ENCODE measurements at places on chromosomes 16 and 17.

DNA sequence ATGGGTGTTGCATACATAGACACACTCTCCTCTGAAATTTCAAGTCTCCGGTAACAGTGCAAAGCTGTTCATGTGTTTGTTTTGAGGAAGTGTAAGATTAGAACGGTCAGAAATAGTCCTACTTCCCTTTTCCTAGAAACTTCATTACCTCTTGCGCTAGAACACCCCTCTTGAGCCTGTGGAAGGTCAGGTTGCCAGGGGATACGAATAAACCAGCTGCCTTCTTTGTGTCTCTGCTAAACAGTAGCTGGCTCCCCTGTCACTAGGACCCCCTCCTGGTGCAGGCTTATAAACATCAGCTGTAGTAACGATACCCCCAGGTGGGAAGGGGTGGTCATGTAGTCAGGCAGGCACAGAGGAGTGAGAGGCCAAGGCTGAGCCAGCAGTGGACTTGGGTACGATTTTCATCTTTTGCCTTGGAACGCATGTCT, 113.4 kb upstream of the RCVRN start:
- DNase-seq: no peak

DNA sequence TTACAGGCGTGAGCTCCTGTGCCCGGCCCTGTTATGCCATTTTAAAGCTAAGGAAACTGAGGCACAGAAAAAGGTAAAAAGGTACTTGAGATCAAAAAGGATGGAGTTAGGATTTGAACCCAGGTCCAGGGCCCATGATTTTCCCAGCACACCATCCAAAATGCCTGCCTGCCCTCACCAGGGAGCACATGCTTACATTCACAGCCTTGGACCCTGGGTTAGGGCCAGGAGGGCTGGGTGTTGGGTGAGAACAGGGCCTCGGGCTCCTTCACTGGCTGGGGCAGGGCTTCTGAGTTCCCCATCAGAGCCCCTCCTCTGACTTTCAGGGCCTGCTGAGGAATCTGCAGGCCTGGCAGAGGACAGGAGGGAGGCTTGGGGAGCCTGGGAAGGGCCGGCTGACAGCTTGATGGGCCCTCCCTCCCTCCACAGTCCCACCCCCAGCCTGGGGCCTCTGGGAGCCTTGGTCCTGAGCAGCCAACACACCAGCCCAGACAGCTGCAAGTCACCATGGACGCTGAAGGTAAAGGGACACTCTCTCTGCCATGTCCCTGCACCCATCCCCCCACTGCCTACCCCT, at the start of gene QPRT:
QPRT (plus strand) TSS at position 490 of the 577 bp plus-strand sequence; CDS start at position 508, 18 bp downstream.
- DNase-seq: peak; percentile 39

GRCh38 chr16:56708525-56709442, 21.1 kb upstream of the NUP93 start:
- no peak for DNase-seq

DNA sequence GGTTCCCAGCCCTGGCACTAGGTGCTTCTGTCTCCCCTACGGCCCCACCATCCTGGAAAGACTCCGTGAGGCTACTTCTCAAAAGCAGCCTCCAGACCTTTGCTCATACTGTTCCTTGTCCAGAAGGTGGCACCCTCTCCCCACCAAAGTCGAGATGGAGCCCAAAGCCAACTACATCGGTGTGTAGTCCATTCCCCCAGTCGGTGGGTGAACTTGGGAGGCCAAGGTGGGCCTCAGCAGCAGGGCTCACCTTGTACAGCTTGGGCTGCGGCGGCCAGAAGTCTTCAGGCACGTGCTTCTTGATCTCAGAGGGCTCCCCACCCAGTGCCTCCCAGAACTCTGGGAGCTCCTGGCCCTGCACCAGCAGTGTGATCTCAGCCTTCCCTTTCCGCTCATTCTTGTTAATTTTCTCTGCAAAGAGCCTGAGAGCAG, 10.2 kb downstream of the FLII start:
- peak; percentile 57 for DNase-seq

- no peak for DNase-seq
Measured at GRCh38 chr17:58702045-58702476, 9.7 kb downstream of the RAD51C start.

- no peak for DNase-seq
Measured at GRCh38 chr16:50916040-50916439, 174.2 kb downstream of the CYLD start.

- DNase-seq: no peak
Measured at GRCh38 chr16:65449526-65449925, 327.7 kb upstream of the CDH11 start.

DNA sequence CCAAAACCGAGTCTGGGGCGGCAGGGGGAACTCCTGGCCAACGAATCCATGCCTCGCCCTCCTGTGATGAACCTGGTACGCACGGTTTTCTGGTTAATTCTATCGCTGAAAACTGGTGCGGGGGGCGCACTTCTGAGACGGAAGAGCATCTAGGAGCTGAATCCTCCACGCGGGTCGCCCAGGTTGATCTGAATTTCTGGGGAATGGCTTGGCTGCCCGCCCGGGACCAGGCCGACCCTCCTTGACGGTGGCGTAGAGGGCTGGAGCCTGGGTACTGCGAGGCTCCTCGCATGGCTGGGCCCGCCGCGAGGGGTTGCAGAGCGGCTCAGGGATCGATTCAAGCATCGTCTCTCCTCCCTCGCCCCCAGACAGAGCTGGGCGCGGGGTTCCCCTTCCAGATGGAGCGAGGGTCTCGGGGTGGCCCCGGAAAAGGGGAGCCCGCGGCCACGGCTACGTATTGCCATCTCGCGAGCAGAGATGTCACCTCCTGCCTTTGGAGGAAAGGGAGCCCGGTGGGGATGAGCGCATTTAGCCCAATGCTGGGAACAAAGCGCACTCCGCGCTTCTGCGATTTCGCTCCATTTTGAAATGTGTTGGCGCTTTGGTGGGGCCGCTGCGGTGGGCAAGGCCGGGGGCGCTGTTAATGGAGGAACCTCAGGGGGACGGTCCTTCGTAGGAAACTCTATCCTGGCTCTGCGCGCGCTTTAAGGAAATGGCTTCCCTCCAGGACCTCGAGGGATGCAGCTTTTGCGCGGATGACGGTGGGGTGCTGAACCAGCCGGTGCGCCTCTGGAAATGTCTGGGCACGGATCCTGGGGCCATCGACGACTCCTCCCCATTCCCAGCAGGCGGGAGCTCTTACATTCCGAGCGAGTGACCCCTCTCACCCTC, 2.7 kb downstream of the MAPT start:
- no peak for DNase-seq

DNA sequence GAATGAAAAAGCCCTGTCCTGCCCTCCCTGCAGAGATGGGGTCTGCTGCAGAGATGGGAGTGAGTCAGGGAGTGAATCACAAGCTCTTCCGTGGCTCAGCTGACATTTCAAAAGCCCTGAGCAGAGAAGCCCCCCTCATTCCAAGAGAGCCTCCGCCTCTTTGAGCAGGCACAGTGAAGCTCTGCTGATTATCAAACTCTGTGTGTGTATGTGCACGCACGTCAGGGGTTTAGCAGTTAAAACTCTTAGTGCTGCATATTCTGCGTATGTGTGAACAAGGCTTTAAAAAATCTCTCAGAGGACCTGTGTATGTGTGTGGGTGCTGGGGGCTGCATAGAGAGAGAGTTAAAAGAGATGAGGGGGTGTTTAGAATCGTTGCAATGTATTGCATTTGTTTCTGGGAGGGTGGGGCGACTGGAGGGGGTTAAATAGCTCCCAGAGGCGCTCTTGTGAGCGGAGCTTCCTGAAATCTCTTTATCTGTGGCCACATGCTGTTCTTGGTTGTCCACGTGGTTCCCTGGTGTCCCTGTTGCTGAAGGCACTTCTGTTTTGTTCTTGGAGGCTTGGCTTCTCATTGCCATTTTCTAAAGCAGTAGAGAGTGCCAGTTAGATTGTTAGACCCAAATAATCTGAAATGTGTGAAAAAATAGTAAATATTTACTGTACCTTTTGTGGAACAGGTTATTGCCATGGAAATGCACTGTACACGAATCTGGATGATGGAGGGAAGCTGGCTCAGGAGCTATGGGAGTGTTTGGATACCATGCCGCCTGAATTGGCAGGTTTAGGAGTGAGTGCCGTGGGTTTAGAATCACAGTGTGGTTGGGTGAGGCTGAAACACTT, 116.6 kb downstream of the PRKCB start:
- DNase-seq: no peak

DNA sequence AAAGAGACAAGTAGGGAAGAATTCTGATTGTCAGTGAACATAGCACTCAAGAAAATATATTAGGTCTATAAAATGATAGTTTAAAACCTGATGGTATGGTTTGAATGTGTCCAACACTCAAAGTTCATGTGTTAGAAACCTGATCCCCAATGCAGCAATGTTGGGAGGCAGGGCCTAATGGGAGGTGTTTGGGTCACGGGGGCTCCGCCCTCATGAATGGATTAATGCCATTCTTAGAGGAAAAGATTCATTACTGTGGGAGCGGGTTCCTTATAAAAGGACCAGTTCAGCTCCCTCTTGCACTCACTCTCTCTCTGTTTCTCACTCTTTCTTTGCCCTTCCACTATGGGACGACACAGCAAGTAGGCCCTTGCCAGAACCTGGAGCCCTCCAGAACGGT, 41.5 kb upstream of the SLC47A1 start:
- no peak for DNase-seq

GRCh38 chr17:39231591-39232551, 6.1 kb upstream of the STAC2 start:
- no peak for DNase-seq

GRCh38 chr16:50368410-50369132, at the start of gene BRD7:
TSS of gene BRD7 (minus strand) at chr16:50368988. CDS start at chr16:50368774, 214 bp downstream.
- DNase-seq: peak; percentile 81

DNA sequence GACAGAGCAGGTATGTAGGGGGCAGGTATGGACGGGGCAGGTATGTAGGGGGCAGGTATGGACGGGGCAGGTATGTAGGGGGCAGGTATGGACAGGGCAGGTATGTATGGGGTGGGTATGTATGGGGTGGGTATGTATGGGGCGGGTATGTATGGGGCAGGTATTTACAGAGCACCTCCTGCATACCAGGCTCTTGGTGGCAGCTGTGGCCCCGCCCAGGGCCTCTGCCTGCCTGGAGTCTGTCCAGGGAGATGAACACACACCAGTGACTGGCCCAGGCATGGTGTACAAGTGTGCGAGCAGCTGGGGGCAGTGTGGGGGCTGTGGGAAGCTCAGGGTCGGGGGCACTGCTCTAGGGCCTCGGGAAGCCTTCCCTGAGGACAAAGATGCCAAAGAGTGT, 4.4 kb downstream of the RPL3L start:
- no peak for DNase-seq

DNA sequence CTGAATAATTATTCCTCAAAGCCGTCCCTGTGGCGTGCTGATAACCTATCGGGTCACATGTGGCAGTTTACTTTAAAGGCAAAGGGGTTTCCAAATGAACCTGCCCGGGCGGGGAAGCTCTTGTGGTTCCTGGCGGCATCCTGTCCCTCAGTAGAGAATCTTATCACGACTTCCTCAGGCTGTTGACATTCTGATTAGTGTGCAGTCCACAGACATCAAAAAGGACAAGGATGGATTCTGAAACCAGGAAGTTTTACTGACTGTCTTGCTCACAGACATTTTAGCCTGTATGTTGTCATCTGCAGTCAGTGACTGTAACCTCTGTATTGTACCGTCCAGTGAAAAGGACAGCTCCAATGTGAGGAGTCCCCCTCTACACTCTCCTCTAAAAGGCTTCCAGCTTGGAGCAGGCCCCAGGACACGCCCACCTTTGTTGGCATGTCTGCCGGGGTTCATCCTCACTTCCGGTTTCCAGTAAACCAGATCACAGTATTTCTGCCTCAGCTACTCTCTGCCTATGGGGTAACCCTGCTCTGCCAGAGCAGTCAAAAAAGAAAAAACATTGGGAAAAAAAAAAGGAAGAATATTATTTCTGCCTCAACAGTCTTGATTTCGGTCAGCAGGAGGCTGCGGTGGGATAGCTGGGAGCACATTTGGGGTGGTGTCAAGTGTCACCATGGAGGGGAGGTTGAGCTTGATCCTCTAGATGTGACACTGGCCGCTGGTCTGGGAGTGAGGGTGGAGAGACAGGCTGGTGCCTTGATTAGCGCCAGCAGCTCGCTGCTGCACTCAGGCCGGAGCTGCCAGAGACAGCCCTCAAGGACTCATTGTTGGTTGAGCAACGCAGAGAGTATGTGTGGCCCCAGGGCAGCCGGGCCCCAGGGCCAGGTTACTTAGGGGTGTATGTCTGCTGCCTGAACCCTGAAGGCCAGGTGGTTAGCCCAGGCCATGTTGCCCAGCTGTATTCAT, 89.0 kb upstream of the DNAH17 start:
- DNase-seq: no peak

DNA sequence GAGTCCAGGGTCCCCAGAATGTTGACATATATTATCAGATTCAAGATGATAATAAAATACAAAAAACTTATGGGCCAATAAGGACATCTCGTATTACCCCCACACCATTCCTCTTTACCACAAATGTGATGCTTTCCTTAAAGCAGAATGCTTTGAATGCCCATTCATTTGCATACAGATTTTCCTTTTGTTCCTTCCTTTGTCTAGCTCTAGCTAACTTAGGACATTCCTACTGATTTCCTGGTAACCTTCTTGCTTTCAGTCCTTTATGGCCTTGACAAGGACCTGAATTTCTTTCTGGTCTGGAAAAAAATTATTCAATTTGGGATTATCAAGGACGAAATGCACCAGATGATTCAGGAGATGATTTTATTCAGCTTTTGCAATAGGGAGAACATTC, 304.0 kb downstream of the TMEM114 start:
- DNase-seq: no peak

DNA sequence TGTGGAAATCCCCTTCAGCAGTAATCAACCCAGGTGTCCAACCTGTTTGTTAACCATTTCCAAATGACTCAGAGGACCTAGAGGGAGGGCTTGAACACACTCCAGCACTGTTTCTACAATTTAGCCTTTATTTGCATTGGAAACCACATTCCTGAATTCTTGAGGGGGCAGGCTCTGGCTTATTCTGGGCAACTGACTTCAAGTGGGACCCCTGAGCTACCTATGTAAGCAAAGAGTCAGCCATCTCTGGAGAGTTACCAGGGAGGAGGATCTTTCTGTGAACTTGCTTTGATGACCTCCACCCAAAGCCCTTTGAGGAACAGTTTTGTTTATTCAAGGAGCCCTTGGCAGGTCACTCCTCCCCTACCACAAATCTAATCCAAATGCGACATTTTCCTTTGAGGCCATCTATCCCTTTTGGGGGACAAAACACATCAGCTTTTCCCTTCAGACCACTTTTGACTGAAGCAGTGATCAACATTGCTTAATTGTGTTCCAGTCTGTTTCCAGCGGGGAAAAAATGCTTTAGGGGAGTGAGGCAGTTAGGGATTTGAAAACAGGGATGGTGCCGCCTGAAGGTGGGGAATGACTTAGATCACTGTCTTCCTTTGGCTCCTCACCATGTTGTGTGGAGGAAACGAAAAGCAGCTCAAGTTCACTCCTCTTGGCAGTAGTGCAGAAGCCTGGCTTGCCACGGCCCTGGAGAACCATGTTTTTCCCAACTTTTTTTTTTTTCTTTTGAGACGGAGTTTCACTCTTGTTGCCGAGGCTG, 46.2 kb downstream of the TUBD1 start:
- DNase-seq: peak; percentile 72

GRCh38 chr17:48357779-48358602, 72.0 kb downstream of the SKAP1 start:
- no peak for DNase-seq

- DNase-seq: no peak
Measured at GRCh38 chr16:10693889-10694288, 841 bp downstream of the TEKT5 start.

Data from foreskin fibroblast (primary cell).